Activated gamma-delta T cell treated with anti-CD3 and anti-CD28 coated beads, Interleukin-2, amount 50 U/mL, for 16 hours (primary cell): ENCODE measurements at places on chromosomes 13 and 19.

GRCh38 chr13:109667056-109667455 is 119.3 kb downstream of the IRS2 start:
- DNase-seq = no peak

GRCh38 chr19:28883241-28883693 is 329.7 kb downstream of the UQCRFS1 start:
- DNase-seq = no peak

GRCh38 chr13:44058624-44059215 is 179.0 kb downstream of the LACC1 start:
- DNase-seq = no peak

- no peak for DNase-seq
Observed at GRCh38 chr13:21069561-21070004, 8.2 kb upstream of the LATS2 start.

GRCh38 chr13:45196096-45196495 is 4.7 kb downstream of the KCTD4 start:
- no peak for DNase-seq

DNA sequence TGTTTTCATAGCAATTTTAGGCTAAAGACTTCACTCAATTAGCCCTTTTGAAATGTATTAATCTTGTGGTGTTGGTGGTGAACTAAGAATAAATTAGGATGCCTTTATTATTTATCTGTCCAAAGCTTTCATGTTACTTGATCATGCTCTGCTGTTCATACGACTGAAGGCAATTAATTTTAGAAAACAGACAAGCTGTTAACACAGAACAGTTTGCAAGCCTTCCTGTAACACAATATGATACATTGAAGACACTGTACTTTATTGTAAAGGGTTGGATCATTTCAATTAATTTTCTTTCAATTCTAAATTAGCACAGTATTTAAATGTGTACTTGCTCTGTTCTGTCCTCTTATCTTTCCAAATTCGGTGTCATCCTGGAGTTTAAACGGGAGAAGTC is 794.3 kb upstream of the MIR17HG start:
- DNase-seq = no peak

DNA sequence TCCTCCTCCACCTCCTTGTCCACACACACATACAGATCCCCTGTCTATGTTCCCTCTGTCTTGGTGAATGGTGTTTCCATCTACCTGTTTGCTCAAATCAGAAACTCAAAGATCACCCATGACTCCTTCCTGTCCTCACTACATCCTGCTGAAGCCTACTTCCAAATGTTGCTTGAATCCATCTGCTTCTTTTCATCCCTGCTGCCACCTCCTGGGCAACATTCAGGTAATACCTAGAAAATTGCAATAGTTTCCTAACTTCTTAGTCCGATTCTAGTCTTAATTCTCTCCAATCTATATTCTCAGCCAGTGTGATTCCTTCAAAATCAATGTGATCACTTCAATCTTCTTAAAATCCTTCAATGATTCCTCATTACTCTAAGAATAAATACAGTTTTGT is 155.5 kb upstream of the STARD13 start:
- no peak for DNase-seq

DNA sequence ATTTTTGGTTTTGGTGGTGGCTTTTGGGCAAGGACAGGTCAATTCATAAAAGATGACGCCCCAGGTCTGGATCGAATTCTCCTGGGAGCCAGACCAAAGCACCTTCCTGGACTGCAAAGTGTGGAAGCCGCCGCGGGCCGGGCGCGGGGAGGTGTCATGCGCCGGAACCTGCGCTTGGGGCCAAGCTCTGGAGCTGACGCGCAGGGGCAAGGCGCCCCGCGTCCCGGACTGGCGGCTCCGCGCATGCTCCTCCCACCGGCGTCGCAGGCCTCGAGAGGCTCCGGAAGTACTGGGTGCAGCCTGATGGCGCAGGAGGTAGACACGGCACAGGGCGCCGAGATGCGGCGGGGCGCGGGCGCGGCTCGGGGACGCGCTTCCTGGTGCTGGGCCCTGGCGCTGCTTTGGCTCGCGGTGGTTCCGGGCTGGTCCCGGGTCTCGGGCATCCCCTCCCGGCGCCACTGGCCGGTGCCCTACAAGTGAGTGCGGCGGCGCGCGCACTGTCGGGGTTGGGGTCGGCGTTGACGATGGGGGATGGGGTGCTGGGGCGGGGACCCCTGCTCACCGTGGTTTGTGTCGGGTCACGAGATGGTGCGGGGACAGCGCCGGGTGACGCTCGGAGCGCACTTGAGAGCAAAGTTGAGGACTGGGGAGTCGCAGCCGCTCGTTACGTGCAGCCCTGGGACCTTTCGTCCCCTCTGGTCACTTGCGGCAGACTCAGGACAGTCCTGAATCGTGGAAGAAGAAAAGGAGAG is at the start of gene CLN5:
Gene CLN5 (plus strand): TSS at position 286 of the 752 bp plus-strand sequence. CDS start 18 bp downstream, at position 304.
- peak; percentile 87 for DNase-seq
